M059J (cell line): ENCODE measurements at places on chromosomes 13 and 19.

- no peak for DNase-seq
Observed at GRCh38 chr13:24921003-24921402, 157.0 kb downstream of the RNF17 start.

GRCh38 chr19:45739498-45740439, 6.5 kb downstream of the MEIOSIN start:
- DNase-seq: no peak

GRCh38 chr19:2774953-2775555, 8.0 kb downstream of the SGTA start:
- DNase-seq: no peak

DNA sequence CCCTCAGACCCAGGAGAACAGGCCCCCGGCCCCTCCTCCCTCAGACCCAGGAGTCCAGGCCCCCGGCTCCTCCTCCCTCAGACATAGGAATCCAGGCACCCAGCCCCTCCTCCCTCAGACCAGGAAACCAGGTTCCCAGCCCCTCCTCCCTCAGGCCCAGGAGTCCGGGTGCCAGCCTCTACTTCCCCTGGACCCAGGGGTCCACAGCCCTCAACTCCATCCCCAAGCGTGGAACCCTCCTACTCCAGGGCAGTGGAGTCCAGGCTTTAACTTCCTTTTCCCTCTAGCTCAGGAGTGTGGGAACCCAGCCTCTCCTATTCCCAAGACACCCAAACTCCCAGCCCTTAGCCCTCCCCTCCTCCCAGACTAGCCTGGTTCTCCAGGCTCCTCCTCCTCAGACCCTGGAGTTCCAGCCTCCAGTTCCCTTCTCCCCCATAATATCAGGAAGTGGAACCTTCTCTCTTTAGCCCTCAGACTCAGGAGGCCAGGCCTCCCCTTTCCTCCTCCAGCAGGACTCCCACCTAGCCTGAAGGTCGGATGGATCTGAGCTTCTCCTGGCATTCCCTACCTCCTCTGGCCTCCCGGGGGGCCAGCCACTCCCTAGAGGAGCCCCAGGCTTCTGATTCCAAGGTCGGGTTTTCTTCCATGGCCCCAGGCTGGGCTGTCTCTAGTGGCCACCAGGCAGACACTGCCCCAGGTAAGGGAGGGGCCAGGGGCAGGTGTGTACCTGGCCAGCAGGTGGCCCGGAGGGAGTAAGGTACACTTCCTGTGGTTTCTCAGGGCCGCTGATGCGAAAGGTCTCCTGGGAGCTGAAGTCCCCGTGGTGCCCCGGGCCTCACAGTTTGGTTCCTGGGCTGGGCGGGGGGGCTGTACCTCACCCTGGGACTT, at the start of gene TMC4:
TSS of gene TMC4 (minus strand) at position 690 of the 888 bp plus-strand sequence. CDS start at position 647, 43 bp downstream.
- peak; percentile 68 for DNase-seq

DNA sequence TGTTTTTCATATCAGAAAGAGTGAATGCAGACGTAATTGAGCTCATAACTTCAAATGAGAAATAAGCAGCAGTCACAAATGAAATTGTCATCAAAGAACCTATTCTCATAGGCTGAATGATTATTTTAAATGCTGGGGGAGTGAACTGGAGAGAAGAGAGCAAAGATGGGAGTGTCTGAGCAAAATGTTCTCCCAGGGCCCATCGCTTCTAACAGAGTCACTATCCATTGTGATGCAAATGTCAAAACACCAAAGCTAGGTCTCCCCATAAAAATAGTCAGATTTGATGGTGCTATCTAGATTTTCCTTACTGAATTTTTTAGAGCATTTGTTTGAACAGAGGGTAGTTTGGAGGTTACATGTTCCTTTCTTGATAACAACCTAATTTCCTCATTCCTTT, 278.7 kb downstream of the PCDH9 start:
- no peak for DNase-seq

- DNase-seq: peak; percentile 44
Observed at GRCh38 chr13:102286326-102286725, 115.5 kb downstream of the FGF14 start.

GRCh38 chr13:111642156-111642767, 321.8 kb downstream of the TEX29 start:
- no peak for DNase-seq

- peak; percentile 28 for DNase-seq
Observed at GRCh38 chr13:31951215-31951678, 80.3 kb upstream of the FRY start.

DNA sequence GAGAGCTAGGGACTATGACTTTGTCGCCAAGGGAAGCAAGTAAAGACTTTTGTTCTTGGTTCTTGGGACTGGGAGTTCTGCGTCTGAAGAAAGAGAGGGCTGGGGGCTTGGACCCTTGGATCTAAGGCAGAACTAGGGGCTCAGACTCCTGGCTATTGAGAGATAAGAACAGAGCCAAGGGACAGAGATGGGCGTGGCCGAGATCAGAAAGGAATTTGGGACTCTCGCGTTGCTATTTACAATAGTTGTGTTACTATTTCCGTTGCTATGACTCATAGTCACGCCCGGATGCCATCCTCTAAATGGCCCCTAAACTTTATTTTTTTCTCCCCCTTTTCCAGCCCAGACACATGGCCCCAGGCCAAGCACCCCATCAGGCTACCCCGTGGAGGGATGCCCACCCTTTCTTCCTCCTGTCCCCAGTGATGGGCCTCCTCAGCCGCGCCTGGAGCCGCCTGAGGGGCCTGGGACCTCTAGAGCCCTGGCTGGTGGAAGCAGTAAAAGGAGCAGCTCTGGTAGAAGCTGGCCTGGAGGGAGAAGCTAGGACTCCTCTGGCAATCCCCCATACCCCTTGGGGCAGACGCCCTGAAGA, 759 bp downstream of the PPP1R15A start:
- DNase-seq: peak; percentile 97

GRCh38 chr13:46158983-46159382, 23.0 kb downstream of the LCP1 start:
- no peak for DNase-seq

DNA sequence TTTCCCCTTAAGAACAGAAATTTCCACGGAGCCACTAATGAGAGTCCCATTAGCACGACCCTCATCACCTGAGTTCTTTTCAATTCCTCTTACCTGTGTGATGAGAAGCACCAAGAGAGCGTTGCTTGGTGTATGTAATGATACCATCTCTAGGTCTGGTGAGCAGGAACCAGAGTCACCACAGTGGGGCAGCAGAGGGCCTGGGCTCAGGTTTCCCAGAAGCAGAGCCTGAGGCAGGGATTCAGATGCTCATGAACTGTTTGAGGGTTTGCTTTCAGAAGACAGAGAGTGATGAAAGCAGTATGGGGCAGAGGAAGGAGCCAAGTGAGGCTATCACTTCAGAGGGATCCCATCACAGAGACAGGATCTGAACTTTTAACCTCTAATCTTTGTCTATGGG, 3.1 kb upstream of the PTPRH start:
- peak; percentile 17 for DNase-seq

- no peak for DNase-seq
Observed at GRCh38 chr13:33213024-33213768, 72.4 kb downstream of the STARD13 start.

DNA sequence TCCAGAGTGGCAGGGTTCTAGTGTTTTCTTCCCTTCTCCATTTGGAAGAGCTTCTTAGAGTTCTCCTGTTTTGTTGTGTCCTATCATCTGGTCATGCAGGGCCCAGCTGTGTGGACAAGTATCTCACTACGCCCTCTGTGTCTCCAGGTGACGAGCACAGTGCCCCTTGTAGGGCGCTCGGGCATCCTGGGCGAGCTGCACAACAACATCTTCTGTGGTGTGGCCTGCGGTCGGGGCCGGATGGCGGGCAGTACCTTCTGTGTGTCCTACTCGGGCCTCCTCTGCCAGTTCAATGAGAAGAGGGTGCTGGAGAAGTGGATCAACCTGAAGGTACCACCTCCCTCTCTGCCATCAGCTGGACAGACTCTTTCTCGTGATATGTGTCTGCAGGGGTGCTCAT, 13.0 kb downstream of the WDR62 start:
- no peak for DNase-seq

DNA sequence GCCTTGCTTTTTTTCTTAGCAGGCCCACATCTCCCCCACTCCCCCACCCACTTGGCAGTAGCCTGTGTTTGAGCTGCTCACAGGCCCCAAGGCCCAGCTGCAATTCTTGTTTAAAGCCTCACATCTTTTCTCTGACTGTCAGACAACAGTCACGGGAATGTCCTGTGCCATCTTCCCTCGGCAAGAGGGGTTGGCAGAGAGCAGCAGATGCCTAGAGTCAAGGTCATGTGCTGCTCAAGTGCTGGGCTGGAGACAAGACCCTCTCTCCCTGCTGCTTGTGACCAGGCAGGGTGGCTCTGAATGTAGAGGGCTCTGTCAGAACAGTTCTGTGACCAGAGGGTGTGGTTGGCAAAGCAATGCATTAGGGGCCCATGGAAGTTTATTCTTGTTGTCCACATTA, 47.4 kb downstream of the BBC3 start:
- DNase-seq: no peak

DNA sequence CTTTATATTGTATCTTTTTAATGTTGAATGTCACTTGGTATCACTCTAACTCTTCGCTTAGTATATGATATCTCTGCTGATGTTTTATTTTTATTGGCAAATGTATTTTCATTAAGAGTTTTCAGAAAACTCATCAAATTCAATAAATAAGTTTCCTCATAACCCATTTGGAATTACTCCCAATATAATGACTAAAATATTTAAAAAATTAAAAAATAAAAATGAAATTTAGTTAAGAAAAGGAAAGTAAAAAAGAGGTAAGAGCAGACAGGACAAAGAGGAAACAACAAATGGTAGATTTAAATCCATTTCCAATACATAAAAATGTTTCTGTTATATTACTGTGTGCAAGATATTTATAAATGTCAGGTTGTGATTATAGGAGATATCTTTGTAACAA, 548.9 kb upstream of the SPRY2 start:
- no peak for DNase-seq

GRCh38 chr19:53037101-53038097, 7.1 kb upstream of the ERVV-2 start:
- DNase-seq: no peak

DNA sequence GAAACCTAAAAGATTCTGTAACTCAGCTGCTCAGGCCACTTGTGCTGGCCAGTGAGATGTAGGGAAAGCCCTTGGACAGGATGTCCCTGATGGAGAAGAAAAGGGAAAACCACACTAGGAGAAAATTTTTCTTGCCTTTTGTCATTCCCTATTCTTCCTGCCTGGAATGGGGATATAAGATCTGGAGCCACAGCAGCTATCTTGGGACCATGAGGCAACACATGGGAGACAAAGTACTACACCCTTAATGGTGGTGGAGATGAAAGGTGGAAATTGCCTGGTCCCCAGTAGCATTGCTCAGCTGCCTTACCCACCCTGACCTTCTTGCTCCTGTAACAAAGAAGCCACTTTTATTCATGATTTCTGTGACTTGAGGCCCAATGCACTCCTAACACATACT, 9.4 kb downstream of the RSPH6A start:
- DNase-seq: no peak

GRCh38 chr19:18062028-18062427, 24.7 kb downstream of the IL12RB1 start:
- DNase-seq: no peak

GRCh38 chr13:29511980-29512379, 83.5 kb downstream of the SLC7A1 start:
- no peak for DNase-seq

DNA sequence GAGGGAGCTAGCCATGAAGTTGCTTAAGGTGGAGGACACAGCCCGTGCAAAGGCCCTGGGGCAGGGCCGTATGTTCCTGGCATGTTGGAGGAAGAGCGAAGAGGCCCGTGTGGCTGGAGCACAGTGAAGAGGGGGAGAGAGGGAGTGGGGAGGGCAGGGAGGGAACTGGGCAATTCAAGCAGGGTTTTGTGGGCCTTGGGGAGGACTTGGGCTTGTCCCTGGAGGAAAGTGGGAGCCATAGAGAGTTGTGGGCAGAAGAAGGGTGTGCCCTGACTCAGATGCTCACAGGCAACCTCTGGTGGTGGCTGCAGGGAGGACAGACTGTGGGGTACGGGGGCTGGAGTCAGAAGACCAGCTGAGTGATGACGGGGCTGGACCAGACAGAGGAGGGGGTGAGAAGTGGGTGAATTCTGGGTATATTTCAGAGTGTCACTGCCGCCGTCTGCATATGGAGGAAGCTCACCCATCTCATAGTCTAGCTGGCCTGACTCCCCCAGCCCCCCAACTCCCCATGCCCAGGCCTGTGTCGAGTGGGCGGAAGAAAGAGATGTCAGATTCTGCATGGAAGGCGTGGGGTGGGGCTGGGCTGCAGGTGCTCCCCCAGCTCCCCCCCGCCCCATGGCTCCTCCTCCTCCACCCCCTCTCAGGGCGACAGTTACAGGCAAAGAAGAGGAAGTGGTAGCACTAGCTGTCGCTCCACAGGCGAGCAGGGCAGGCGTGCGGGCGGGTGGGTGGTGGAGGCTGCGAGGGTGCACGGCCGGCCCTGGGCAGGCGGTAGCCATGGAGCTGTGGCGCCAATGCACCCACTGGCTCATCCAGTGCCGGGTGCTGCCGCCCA, at the start of gene VAV1:
TSS of gene VAV1 (plus strand) at position 681 of the 838 bp plus-strand sequence. CDS start at position 781, 100 bp downstream.
- no peak for DNase-seq

DNA sequence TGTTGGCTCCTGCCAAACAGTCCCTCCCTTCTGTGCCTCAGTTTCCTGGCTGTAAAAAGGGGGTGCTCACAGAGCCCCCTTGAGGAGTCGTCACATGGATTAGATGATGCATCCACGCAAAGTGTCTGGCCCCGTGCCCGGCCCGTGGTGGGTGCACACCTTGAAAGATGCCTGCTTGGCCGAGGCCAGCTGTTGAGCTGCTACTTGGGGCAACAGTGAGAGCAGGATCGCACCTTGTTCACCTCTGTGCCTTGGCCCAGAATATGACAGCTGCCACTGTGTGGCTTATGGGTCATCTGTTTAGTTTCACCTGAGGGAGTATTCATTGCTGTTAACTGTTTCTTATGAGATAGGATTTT, 17.7 kb downstream of the CRTC1 start:
- DNase-seq: no peak

GRCh38 chr19:53824134-53824611, at the start of gene NLRP12:
Gene NLRP12 (minus strand): TSS chr19:53824314. CDS start chr19:53824174, 140 bp downstream.
- DNase-seq: no peak

GRCh38 chr19:29539670-29540069, 13.9 kb downstream of the VSTM2B start:
- no peak for DNase-seq

- DNase-seq: no peak
Observed at GRCh38 chr13:111503376-111503775, 182.9 kb downstream of the TEX29 start.
